ENCODE measurements at places on chromosomes 7 and 10.

DNA sequence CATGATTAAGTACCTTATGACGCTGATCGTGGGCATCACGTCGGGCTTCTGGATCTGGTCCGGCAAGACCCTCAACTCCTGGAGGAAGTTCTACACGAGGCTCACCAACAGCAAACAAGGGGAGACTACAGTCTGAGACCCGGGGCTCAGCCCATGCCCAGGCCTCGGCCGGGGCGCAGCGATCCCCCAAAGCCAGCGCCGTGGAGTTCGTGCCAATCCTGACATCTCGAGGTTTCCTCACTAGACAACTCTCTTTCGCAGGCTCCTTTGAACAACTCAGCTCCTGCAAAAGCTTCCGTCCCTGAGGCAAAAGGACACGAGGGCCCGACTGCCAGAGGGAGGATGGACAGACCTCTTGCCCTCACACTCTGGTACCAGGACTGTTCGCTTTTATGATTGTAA, 2.5 kb downstream of the FZD1 start:
- no peak for DNase-seq

- DNase-seq = peak; percentile 93
Observed at GRCh38 chr7:99623091-99623693, 6.4 kb downstream of the ZSCAN25 start.

DNA sequence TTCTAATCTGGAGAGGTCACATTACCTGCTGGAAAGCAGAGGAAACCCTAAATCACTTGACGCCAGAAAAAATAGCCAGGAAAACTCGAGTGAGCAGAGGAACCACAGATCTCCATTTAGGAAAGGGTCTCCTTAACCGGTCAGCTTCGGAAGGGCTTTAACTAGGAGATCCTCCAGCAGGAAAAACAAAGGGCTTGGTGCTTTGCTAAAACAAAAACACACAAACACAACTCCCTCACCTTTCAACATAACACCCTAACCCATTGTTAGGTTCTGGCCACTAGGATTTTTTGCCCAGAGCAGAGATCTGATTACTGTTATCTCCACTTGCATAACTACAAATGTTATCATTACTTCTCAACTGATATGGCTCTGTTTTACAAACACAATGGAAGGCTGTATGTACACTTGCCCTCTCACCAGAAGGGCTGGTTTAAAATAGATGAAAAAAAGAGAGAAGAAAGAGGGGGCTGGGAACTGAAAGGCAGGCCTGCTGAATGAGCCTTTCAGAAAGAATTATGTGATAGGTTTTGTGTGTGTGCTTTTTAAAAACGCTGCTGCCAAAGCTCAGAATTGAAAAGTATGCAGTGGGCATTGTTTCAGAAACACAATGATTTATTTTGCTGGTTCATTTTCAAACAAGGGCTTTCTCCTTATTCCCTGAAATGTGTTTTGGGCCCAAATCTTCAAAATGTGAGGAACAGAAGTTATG, 161.5 kb downstream of the FGFR2 start:
- no peak for DNase-seq

GRCh38 chr10:62972103-62972502, 155.9 kb upstream of the EGR2 start:
- no peak for DNase-seq

- no peak for DNase-seq
Observed at GRCh38 chr7:157523766-157524421, 187.1 kb downstream of the DNAJB6 start.

GRCh38 chr7:75019800-75020199, 53.8 kb downstream of the RCC1L start:
- DNase-seq = no peak

DNA sequence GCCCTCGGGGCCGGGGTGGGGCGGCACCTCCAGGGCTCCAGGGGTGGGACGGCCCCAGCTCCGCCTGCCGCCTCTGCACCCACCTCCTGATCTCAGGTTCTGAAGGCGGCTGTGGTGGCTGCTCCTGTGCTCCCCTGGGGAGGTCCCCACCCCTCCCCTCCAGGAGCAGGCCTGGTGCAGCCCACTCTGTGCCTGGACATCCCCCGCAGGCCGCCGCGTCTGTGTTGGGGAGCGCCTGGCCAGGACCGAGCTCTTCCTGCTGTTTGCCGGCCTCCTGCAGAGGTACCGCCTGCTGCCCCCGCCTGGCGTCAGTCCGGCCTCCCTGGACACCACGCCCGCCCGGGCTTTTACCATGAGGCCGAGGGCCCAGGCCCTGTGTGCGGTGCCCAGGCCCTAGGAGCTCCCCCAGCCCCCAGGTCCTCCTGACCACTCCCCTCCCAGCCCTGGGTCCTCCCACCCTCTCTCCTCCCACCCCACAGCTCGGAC, 5.5 kb downstream of the CYP2W1 start:
- no peak for DNase-seq

- peak; percentile 32 for DNase-seq
Observed at GRCh38 chr10:94496010-94496409, 49.6 kb upstream of the HELLS start.

- DNase-seq = no peak
Observed at GRCh38 chr7:7907306-7907705, 61.3 kb upstream of the GLCCI1 start.

- DNase-seq = no peak
Observed at GRCh38 chr7:55310287-55311025, 54.7 kb upstream of the LANCL2 start.

DNA sequence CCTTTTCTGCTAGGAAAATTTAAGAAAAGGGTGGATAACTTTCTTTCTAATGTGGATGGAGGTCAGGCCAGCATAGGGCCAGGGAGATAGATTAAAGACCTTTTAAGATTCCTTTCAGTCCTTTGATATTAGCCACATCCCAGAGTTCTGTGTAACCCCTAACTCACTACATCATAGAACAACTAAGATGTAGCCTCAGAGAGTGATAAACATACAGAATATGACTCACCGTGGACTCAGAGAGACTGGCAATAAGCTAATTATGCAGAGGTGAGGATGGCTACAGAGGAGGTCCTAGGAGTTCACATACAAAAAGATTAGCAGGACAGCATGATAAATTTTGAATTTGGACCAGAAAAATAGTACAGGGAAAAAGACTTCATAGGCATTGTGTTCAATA, 141.0 kb downstream of the AOAH start:
- peak; percentile 33 for DNase-seq

DNA sequence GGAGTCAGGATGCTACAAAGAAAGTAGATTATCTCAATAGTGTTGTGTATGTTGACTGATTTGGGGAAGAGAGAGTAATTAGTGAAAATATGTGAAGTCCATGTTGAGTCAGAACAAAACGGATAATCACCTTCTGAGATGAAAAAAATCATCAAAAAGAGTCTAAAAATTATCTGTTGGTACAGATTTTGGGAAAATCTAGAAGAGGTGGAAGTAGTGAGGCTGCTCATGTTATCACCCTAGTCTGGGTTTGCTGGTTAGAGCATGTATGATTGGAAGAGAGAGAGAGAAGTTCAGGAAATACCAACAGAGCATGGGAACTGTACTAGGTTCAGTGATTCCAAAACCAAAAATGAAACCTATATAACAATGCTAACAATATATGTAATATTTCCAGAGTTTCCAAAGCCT, 12.3 kb downstream of the RPA3 start:
- DNase-seq = no peak

- DNase-seq = no peak
Observed at GRCh38 chr10:92851003-92851402, 2.7 kb downstream of the EXOC6 start.

- peak; percentile 88 for DNase-seq
Observed at GRCh38 chr7:54995610-54996363, 23.0 kb upstream of the EGFR start.

DNA sequence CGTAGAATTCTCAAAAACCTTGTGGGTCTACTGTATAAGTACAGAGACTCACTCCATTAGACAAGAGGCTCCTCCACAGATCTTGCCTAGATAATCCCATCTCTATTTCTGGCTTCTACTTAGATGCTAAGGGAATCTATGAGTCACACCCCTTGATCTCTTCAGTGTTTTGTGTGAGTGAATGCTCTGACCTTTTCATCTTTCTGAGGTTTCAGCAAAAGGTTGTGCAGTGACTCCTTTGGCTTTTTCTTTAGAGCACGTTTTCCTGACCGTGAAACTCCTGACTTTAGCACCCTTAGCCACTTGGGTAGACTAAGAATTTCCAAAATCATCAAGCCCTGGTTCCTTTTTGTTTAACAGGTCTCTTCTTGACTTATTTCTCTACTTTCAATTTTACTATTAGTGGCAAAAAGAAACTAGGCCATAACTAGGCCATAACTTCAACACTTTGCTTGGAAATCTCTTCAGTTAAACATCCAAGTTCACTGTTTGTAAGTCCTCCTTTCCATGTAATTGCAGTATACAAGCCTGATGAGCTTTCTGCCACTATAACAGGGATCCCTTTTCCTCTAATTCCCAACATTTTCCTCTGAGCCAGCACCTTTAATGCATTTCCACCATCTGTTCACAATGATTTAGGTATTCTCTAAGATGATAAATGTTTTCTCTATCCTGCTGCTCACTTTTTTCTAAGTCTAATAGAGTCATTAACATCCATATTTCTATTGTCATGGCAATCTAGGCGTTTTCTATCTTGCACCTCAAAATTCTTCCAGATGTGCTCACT, 19.4 kb downstream of the COPG2 start:
- peak; percentile 66 for DNase-seq

DNA sequence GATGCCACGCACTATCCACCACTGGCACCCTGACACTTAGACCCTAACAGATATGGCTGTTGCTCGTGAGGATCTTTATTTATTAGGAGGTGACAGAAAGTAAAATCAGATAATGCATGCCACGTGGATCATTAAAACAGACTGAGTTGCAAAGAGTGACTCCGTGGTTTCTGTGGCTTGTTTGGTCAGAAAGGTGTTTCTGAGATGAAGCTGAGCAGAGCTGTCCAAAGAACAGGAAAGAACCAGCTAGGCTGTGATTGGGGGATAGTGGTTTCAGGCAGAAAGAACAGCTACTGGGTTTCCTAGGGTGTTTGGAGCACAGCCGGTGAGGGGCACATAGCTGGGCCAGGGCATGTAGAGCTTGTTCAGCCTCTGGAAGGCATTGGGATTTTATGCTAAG, 34.4 kb downstream of the CSGALNACT2 start:
- no peak for DNase-seq

GRCh38 chr7:25864943-25865751, 286.9 kb upstream of the NFE2L3 start:
- DNase-seq = no peak

- no peak for DNase-seq
Observed at GRCh38 chr10:128571745-128572144, 445.5 kb upstream of the MKI67 start.

DNA sequence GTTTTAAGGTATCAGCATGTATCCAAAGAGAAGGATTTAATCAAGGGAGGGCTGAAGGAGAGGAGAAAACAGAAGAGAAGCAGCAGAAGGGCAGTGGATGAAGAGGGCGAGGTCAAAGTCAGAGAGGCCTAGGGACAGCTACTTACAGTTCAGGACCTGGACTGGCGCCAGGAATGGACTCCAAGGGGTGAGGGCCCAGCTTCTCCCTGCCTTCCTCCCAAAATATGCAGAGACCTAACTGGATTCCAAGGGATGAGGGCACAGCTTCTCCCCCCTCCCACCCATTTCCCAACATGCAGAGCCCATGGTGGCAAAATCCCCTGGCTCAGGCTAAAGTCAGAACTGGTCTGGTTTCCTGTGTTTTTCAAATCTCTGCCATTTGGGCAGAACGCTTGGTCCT, 3.4 kb upstream of the TCF7L2 start:
- DNase-seq = no peak

GRCh38 chr10:115706026-115706425, 567.0 kb downstream of the GFRA1 start:
- peak; percentile 6 for DNase-seq

DNA sequence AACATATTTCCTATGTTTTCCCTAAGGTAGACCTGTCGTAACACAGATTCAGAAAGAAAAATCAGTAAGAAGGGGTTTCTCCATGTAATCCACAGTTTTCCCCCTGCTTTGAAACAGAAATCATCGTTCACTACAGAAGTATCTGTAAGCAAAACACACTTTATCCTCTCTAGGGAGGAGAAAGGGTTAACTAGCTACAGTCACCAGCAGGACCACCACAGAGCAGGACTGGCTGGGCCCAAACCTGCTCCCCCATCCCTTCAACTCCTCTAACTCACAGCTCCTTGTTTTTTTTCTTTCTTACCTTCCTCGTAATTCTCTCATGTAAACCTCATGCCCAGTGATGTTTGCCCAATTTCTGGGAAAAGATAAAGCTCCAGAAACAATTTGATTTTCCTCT, 167.7 kb downstream of the RAPGEF5 start:
- no peak for DNase-seq

- peak; percentile 68 for DNase-seq
Observed at GRCh38 chr10:24722676-24723385, 856 bp downstream of the ARHGAP21 start.

DNA sequence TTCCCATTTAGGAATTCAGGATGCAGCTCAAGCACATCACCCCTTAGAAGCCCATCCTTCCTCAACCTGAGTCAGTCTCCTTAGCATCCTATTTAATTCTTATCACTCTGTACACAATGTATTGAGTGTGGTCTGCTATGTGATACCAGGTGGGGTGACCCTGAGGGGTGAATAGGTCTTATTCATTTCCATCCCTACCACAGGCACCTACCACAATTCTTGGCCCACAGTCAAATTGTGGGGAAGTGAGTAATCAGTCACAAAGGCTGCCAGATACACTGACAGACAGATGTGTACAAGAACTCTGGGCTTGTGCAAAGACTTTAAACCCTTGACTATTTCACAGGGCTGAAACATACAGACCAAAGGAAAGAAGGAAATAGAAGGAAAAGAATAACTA, 560.5 kb downstream of the PARD3 start:
- DNase-seq = peak; percentile 50

- DNase-seq = no peak
Observed at GRCh38 chr10:59880971-59881510, 25.3 kb downstream of the CCDC6 start.

- DNase-seq = no peak
Observed at GRCh38 chr7:83362871-83363550, 200.3 kb upstream of the PCLO start.

GRCh38 chr7:148700661-148701064, 2.0 kb downstream of the CUL1 start:
- peak; percentile 54 for DNase-seq

GRCh38 chr10:80500572-80501380, 36.9 kb upstream of the SH2D4B start:
- DNase-seq = no peak

GRCh38 chr7:32150039-32150438, 79.8 kb upstream of the PDE1C start:
- no peak for DNase-seq

- DNase-seq = no peak
Observed at GRCh38 chr10:14384915-14385314, 54.2 kb upstream of the FRMD4A start.

- no peak for DNase-seq
Observed at GRCh38 chr7:95980167-95980566, 207.8 kb downstream of the DYNC1I1 start.

All from EL (cell line).